ENCODE measurements at places on chromosomes 7 and 10. TPM values are rescaled to one million over a fixed set of nuclear protein-coding genes. Genes with fewer than 3 reads are reported as not detected.

The NPY gene
- not detected for total RNA-seq

The TYW1 gene
- total RNA-seq: 17.7 TPM

The GAD2 gene
- total RNA-seq: not detected

The EGFR gene
- total RNA-seq: not detected

The SVOPL gene
- total RNA-seq: not detected

- no peak for DNase-seq
Observed at GRCh38 chr10:3897156-3897555, 112.1 kb upstream of the KLF6 start.

DNA sequence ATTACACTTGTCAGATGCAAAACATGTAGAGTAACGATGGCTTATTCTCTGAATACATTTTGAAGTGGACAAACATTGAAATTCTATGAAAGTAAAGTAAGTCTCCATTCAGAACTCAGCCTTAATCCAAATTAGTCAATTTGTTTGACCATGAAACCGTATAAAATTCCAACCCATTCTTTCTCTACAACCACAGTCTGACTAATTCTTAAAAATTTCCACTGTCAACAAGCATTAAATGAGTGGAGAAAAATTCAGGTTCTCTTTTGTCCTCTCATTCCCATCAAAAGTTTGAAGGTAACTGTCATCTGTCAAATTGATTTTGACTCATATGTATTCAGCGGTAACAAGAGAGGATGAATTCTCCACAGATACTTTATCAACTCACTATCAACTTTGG is 1031.5 kb downstream of the SORCS1 start:
- DNase-seq: no peak

GRCh38 chr7:20249920-20250319 is 32.7 kb upstream of the MACC1 start:
- no peak for DNase-seq

GRCh38 chr7:135664046-135664589 is 1.8 kb downstream of the STMP1 start:
- no peak for DNase-seq

DNA sequence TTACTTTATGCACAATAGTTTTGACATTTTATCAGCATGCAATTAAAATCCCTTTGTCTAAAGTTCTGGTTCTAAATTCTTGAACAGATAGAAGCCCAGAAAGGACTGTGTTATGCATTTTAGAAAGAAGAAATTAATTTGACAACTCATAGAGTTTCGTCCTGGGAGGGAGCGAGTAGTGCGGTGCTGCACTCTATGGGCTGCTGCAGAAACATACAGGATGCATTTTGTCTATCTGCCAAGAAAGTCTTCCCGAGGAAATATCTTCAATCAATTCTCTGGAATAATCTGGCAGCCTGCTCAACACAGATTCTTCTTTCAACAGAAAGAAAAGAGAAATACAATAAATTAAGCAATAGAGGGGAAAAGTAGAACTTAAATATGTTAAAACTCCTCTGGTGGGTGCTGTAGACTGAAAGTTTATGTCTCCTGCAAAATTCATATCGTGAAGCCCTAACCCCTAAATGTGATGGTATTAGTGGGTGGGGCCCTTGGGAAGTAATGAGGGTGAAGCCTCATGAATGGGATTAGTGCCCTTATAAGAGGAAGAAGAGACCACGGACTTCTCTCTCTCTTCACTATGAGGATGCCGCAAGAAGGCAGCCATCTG is 39.0 kb upstream of the IFRD1 start:
- no peak for DNase-seq

DNA sequence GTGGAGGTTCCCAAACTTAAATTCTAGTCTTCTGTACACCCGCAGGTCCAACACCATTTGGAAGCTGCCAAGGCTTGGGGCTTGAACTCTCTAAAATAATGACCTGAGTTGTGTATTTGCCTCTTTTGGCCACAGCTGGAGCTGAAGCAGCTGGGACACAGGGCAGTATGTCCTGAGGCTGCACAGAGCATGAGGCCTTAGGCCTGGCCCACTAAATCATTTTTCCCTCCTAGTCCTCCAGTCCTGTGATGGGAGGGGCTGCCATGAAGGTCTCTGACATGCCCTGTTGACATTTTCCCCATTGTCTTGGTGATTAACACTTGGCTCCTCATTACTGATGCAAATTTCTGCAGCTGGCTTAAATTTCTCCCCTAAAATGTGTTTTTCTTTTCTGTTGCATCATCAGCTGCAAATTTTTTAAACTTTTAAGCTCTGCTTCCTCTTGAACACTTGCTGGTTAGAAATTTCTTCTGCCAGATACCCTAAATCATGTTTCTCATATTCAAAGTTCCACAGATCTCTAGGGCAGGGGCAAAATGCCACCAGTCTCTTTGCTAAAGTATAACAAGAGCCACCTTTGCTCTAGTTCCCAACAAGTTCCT is 43.6 kb upstream of the WNT16 start:
- DNase-seq: no peak

GRCh38 chr10:70974351-70974901 is 86.1 kb upstream of the PCBD1 start:
- no peak for DNase-seq

DNA sequence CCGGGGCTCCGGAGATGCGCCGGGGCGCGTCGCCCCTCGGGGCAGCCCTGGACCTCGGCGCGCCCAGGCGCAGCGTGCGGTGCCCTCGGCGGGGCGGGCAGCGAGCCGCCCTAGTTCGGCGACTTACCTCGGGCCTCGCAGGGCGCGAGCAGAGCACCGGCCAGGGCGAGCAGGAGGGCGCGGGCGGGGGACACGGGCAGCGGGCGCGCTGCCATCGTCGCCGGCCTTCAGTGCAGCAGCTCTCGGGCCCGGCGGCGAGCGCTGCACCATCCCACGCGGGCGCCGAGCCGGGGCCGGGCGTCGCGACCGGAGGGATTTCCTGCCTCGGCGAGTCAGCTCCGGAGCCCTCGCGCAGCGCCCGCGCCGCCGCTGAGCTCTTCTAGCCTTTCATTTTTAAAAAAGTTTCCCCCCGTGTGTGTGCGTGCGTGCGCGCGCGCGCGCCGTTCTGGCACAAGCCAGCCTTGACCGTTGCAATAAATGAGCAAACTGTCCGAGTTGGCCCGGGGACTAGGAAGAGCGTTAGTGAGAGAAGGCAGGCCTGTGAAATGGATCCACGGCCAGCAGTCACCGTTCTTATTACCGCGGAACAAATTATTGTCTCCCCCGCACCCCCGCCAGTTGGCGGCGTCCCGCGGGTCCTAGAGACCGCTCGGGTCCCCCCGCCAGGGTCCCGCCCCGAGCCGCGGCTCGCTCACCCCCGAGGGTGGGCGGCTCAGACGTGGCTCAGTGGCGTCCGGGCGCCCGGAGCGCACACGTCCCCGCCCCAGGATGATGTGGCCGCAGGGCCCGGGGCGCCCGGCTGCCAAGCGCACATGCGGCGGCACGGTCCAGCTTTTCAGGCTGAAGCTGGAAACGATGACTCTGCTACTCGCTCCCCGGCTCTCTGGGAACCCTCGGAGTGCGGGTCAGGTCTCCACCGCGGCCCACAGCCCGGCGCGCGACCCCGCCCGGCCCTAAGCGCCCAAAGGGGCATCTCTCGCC is at the start of gene ADAM12:
Gene ADAM12 (minus strand): TSS at position 547 of the 981 bp plus-strand sequence. CDS start 332 bp downstream, at position 215.
- DNase-seq: no peak

- DNase-seq: peak; percentile 52
Observed at GRCh38 chr7:151876899-151877777, at the start of gene PRKAG2. Gene PRKAG2, minus strand, starts transcription at chr7:151877115. Its CDS starts 495 bp downstream, at chr7:151876620.

GRCh38 chr7:47179812-47180515 is 401.9 kb downstream of the TNS3 start:
- DNase-seq: no peak

GRCh38 chr7:25557930-25558329 is 329.6 kb upstream of the NPVF start:
- DNase-seq: no peak

GRCh38 chr10:101875068-101875688 is 31.6 kb upstream of the KCNIP2 start:
- no peak for DNase-seq

GRCh38 chr7:78234634-78235033 is 436.1 kb downstream of the PHTF2 start:
- no peak for DNase-seq

DNA sequence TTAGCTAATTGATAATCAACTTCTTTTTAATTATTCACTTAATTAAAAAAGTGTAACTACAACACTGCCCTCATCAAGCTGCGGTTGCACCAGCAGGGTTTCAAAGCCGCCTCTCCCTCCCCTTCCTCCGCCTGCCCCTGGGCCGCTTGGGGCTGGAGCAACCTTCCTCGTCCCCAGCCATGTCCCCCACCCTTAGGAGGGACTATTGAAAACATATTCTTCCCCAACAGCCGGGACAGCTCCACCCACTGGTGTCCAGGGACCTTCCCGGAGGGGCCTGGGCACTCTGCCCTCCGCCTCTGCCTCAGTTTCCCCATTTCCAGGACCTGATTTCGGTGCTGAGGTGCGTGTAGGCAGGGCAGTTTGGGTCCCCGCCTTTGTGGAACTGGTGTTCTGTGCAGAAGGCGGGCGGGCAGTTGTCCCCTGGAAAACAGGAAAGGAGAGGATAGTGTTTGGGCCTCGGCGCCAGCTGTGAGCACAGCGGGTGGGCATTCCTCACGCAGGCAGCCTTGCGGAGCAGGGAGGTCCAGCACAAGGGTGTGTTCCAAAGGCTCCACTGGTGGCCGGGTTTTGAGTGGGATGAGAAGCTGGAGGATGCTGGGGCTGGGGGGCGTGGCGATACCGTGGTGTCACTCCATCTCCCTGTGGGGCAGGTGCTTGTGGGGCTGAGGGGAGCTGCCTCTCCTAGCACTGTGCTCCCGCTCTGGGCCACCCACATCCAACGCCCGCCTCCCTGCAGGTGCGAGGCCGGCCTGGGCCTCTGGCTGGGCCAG is 15.7 kb downstream of the UNCX start:
- no peak for DNase-seq

DNA sequence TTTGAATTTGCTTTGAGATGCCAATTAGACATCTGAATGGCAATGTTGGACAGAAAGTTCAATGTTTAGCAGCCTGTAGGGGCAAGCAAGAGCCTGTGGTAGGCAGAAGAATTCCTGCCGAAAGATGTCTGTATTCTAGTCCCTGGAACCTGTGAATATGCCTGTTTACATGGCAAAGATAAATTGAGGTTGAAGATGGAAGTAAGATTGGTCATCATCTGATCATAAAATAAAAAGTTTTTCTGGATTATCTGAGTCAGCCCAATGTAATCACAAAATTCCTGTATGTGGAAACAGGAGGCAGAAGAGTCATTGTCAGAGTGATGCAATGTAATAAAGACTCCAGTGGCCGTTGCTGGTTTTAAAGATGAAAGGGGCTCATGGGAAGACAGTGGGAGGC is 430.5 kb downstream of the MDFIC start:
- no peak for DNase-seq
